ENCODE measurements at places on chromosomes 2 and 18. TPM values are rescaled to one million over a fixed set of nuclear protein-coding genes. Genes with fewer than 3 reads are reported as not detected.

- H3K4me1 ChIP-seq = peaks cover 15% of the 10 kb centered on the region
- no peak overlapping the region for H3K4me3 ChIP-seq
- H3K36me3 ChIP-seq = no peaks in the 10 kb centered on the region
- no peaks in the 10 kb centered on the region for H3K27me3 ChIP-seq
- no peak overlapping the region for H3K27ac ChIP-seq
Observed at GRCh38 chr2:100606726-100607343, 44.0 kb downstream of the PDCL3 start.

PEX13 gene
- 25.0 TPM for total RNA-seq

DNA sequence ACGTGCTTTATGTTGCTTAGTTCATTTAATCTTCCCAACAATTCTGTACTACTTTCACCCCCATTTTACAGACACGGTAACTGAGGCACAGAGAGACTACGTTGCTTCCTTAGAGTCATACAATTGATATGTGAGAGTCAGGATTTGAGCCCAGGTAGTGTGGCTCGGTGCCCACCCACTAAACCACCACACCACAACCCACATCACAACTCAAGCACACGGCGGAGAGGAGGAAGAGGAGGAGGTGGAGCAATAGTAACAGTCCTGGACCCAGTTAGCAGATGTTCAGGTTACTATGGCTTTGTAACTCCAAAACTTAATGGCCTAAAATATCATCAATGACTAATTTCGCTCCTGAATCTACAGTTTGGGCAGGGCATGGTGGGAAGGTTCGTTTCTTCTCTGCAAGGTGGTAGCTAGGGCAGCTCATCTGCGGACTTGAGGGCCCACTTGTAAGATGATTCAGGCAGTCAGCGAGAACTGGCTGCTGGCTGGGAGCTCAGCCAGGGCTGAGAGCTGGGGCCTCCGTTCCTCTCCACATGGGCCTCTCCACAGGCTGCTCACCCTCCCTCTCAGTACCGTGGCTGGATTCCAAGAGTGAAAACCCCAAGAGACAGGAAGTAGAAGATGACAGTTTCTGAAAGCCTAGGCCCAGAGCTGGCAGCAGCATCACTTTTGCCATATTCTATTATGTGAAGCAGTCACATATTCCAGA, 167.1 kb downstream of the ZFP36L2 start:
- peak overlapping the region; percentile 95 for H3K27ac ChIP-seq
- H3K4me1 ChIP-seq = peaks cover 43% of the 10 kb centered on the region
- peaks cover 6% of the 10 kb centered on the region for H3K36me3 ChIP-seq
- peaks cover 2% of the 10 kb centered on the region for H3K27me3 ChIP-seq
- H3K4me3 ChIP-seq = no peak overlapping the region
- peak; percentile 71 for DNase-seq

DNA sequence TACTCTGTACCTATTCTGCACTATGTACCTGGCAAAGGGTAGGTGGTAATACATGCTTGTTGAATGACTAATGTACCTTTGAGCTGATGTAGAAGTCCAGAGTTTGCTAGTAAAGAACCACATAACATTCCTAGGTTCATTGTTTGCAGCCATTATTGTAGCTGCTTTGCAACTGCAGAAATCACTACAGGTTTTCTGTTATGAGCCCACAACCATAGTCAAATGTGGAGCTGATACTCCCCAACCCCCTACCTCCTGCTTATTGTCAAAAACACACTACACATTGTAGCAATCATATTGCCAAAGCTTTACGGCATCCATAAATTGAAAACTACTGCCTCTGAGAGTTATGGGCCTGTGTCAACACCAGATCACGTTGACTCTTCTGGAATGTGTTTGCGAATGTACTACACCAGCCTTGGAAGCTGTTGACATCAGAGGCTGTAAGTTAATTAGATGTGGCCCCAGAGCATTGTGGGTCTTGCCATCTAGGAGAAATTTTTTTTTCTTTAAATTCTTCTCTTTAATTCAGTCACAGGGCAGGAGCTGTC, 187.0 kb downstream of the AGPS start:
- H3K4me3 ChIP-seq = no peak overlapping the region
- no peaks in the 10 kb centered on the region for H3K4me1 ChIP-seq
- no peaks in the 10 kb centered on the region for H3K27me3 ChIP-seq
- DNase-seq = no peak
- no peaks in the 10 kb centered on the region for H3K36me3 ChIP-seq

- no peak overlapping the region for H3K27ac ChIP-seq
- no peak overlapping the region for H3K4me3 ChIP-seq
- no peaks in the 10 kb centered on the region for H3K27me3 ChIP-seq
- DNase-seq = peak; percentile 36
Observed at GRCh38 chr18:48799724-48800315, 150.9 kb downstream of the SMAD7 start.

GKN1 gene
- 0.37 TPM for total RNA-seq

KLHL29 gene
- 8.0 TPM for total RNA-seq

- H3K4me3 ChIP-seq = no peak overlapping the region
- H3K4me1 ChIP-seq = peaks cover 17% of the 10 kb centered on the region
- no peak for DNase-seq
- H3K27me3 ChIP-seq = peaks cover 2% of the 10 kb centered on the region
- no peak overlapping the region for H3K27ac ChIP-seq
Observed at GRCh38 chr2:138979131-138979785, 199.1 kb upstream of the NXPH2 start.

GPR35 gene
- 2.8 TPM for total RNA-seq
